ENCODE measurements at places on chromosomes 3 and 15.

- no peak for DNase-seq
Observed at GRCh38 chr3:100630664-100631063, 21.3 kb downstream of the ADGRG7 start.

GRCh38 chr3:187286467-187287059 is 5.0 kb downstream of the MASP1 start:
- DNase-seq: no peak

- DNase-seq: no peak
Observed at GRCh38 chr3:13866041-13866965, 13.6 kb downstream of the WNT7A start.

DNA sequence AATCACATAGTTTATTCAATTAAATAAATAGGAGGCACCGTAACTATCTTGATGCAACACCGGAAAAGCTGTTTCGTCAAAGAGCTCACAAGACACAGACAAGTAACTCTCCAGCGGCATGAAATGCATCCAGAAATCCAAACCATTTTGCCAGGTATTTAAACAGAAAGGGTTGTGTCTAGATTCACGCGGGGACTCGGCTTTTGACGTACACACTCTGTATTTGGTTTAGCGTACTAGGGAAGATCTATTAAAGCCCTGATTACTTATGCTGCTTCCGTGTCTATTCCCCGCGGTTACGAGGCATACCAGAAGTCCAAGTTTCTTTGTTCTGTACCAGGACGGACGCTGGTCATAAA is 718 bp downstream of the BNIP2 start:
- DNase-seq: no peak

GRCh38 chr3:195162033-195162669 is 108.8 kb downstream of the XXYLT1 start:
- DNase-seq: no peak

DNA sequence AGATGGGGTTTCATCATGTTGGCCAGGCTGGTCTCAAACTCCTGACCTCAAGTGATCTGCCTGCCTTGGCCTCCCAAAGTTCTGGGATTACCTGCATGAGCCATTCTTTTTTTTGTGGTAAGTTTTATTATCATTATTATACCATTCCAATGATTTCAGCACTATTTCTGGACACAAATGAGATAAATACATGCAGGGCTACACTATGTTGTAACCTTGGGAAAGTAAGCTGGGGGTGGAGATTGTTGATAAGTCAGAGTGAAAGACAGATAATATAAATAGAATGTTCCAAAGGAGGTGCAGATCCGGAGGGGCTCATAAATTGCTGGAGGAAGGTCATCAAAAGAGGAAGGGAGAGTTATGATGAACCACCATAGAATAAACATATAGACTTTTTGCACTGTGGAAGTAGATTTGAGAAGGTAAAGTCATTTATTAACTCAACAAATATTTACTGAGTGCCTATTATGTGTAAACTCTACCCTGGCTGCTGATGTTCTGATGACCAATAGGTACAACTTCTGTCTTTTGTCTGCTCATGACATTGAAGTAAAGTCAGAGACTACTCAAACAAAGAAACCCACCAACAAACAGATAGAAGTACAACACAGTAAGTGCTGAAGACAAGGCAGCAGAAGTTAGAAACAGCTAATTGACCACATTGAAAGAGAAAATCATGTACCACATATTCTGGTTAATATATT is 478.9 kb upstream of the GOLIM4 start:
- no peak for DNase-seq

DNA sequence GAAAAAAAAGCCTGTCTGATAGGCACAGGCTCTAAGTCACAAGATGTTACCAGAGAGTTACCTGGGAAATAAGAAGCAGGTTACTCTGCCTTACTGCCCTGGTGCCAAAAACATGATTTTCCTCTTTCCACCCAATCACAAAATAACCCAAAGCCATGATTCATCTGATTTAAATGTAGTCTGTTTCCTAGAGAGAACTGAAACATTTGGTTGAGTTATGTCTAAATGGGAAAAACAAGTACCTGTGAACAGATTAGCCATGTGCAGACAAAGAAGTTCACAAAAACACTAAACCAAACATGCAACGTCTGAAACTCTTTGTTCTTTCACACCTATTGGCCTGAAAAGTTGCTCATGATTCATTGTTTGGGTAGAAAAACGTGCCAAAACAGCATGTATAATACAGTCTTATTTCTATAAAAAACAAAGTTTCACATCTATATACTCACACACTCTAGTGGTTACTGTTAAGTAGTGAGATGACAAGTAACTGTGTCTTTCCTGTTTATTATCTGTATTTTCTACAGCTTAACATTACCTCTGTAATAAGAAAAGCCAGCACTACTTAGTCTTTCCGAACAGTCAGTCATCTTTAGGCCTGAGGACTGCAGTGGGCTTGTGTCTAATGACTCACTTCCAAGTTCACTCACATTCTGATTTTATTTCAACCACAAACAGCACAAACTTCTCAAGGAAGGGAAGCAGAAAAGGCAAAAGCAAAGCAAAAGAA is 30.2 kb downstream of the FAM174B start:
- DNase-seq: no peak

GRCh38 chr15:69631978-69632377 is 179.4 kb downstream of the RPLP1 start:
- DNase-seq: no peak

DNA sequence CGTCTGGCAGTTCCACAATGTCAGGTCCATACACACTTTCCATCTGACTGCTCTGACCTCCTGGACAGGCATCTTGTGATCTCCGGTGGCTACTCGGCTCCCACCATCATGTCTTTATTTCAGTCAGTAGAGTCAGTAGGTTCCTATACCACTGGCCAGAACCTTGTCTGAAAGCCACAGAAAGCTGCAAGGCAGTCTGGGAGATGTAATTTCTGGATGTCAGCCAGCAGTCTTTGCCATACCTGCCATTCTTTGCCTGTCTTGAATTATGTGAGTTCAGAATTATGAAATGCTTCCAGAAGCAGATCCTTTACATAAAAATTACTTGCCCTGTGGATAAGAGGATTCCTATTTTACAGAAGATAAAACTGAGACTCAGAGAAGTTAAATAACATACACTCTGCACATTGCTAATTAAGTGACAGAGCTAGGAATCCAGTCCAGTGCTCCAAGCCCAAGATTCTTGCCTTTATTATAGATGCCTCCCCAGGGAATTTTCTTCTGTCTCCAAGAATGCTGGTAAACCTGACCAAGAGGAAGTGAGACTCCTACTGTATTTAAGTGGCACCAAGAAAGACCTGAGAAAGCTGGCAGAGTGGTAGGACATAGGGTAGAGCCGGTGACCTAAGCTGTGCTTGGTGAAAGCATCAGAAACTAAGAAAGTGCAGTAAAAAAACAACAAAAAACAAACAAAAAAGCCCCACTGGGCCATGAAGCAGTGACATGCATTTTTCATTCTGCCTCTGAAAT is 75.6 kb downstream of the IQCH start:
- no peak for DNase-seq

DNA sequence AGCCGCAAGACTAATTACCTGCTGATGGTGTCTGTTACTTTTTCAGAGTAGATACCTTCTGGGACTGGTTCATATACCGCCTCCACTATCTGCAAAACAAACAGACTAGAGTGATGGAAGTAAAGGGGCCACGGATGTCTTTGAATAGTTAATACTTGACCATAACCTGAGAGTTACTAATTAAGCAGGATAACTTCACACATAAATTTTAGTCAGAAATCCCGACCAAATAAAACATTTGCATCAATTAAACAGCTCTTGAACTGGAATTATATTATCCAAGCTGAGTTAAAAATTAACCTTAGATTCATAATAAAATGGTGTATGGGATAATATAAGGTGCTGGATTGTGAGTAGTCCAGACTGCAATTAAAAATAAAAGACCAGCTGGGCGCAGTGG is 167.7 kb downstream of the NEK10 start:
- no peak for DNase-seq

DNA sequence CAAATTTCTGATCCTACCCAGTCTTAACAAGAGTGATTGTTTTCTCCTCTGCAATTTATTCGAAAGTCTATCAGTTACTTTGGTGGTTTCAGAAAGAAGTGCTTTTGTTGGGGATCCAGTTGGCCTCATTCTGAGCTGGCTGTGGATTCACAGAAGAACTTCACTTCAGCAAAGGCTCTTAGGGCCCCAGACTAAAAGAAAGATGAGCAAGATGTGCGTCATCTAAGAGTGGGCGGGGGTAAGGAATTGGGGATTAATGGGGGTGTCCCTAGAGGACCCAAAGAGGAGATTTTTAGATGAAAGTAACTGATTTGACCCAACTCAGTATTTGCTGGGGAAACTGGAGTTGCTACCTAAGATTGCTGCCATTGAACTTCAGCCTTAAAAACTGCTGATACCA is 63.9 kb upstream of the TSEN2 start:
- DNase-seq: no peak

DNA sequence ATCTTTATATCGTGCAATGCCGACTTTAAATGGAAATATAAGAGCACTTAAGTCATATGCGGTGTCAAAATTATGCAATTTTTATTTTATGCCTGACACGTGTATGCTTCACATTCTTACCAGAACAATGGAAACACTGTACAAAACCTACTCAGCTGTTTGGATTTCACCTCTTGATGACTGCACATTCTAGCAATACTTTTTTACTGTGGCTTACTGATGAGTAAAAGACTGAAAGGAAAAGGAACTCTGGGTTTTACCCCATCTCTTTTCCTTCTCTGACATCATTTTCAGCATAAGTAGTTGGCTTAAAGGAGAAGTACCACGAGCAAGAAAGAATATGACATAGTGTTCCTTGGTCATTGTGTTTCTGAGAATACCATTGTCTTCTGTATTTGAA is 142.8 kb downstream of the POLR2M start:
- DNase-seq: no peak

DNA sequence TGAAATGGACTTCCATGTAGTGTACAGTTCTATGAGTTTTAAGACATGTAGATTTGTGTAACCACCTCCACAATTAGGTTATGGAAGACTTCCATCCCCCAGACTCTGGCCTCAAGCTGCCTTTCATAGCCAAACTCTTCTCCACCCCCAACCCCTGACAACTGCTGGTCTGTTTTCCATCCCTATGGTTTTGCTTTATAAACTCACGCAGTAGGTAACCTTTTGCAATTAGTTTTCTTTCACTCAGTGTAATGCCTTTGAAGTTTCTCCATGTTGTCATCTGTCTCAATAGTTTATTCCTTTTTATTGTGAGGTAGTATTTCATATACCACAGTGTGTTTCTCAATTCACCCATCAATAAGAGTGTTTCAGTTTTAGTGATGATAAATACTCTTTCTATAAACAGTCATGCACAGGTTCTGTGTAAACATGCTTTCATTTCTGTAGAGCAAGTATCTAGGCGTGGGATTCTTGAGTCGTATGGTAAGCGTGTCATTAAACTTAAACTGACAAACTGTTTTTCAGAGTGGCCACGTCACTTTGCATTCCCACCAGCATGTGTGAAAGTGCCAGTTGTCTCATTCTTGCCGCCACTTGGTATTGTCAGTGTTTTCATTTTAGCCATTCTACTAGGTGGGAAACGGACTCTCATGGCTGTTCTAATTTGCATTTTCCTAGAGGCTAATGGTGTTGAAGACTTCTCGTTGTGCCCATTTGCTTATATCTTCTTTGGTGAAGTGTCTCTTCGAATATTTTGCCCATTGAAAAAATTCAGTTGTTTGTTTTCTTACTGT is 47.3 kb upstream of the ALDH1A3 start:
- DNase-seq: no peak

DNA sequence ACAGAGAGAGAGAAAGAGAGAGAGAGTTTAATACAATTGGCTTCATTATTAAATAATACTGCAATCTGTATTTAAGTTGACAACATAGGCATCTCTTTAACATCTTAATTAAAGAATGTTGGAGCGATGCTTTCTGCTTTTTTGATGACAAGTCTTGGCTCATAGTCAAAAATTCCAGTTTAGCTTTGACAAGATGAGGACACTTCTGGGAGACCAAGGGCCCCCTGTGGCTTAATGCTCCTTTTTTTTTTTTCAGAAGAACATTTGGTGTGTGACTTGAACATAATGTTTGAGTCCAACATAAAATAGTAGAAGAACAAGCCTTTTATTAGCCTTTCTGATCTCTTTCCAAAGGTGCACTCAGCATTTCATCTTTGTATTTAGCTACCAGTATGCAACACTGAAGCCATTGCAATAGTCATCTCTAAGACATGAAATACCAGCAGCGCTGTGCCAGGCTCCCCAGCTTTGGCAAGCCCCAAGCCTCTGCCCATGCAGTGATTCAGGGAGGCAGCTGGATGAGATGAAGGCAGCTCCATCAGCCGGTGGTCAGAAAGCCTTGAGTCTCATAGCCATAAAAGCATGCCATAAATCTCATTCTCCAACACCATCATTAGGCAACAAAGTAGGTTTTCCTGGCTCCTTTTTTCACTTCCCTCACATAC is 349.4 kb upstream of the SEMA6D start:
- DNase-seq: no peak

GRCh38 chr3:119352034-119352609 is 57.9 kb downstream of the ARHGAP31 start:
- DNase-seq: no peak

DNA sequence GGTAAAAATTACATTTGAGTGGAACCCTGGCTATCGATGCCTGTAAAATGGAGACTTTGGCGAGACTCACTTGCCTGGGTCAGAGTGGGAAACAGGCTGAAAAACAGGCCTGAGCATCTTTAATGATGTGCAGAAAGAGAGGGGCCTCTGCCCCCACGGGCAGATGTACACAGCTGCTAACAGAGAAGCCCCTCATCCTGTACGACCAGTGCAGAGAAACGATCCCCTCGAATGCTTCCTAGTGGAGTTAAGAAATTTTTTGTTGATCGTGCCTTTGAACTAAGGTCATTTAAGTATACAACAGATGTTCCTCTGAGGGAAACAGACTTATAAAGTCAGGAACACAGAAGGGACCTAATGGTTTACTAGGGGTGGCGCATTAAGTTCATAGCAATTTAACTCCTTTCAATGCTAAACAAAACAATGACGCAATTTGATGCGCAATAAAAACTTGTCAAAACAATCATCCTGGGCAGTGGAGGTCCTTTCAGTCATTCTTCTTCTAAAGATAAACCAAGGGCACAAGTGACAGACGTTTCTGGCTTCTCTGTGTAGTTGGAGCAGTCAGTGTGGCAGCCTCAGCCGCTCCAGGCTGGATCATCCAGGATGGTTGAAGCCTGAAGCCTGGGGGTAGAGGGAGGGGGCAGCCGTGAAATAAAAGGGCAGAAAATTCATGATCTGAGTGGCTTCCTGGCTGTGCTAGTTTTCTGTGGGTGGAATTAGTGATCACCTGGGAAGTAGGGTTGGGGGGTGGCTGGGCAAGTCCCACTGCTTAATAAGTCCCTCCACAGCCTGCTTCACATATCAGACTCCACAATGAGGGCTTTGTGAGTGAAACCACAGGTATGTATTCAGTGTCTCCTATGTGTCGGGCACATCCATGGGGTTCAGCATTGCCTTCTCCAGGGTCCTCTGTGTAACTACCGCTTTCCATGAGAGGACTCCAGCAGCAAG is 50.8 kb upstream of the MRPS22 start:
- DNase-seq: no peak

DNA sequence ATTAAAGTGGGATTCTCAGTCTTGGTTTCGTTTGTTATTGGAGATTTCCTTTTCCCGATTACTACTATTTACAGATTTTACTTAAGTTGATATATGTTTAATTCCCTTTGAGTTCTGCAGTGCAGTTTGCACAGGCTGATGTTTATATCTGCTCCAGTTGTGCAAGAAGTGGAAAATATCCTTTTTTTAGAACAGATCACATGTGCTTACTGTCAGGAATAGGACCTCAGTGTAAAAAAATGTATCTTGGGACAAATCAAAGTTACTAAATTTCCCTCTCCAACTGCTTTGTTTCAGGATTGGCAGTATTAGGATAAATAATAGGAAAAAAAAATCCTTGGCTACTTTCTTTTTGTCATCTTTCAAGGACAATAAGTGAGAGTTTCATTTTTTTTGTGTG is 6.9 kb downstream of the MITF start:
- no peak for DNase-seq

Measured in RWPE1 (cell line).